ENCODE measurements at places on chromosomes 12 and 14.
A peak's percentile ranks its signal among the peaks of the same experiment; 100 is the strongest.

- no peak for DNase-seq
These were observed 54.5 kb downstream of the APAF1 start for GRCh38 chr12:98699586-98699985.

GRCh38 chr12:90519285-90519684 lies 435.7 kb downstream of the CCER1 start:
- no peak for DNase-seq

- no peak for DNase-seq
These were observed 346.2 kb upstream of the STXBP6 start for GRCh38 chr14:25396128-25396527.

- DNase-seq: no peak
These were observed 68.0 kb upstream of the MAX start for GRCh38 chr14:65170318-65170717.

DNA sequence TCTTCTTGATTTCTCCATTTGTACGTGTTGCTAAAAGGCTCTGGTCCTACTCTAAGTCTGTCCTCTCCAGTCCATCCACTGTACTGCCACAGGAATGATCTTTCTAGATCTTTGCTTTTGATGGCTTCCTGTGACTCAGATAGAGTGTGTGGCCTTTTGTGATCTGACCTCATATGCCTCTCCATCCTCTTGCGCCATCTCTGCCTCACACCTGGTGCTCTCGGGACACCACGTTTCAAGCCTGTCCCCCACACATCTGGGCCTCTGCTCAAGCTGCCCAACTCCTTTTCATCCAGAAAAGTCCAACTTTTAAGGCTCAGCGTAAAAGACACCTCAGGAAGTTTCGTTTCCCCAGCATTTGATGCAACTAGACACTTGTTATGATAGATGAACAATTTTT lies 39.0 kb downstream of the DCAF4 start:
- DNase-seq: no peak

GRCh38 chr14:86915406-86915805 lies 1077.6 kb downstream of the GALC start:
- no peak for DNase-seq

DNA sequence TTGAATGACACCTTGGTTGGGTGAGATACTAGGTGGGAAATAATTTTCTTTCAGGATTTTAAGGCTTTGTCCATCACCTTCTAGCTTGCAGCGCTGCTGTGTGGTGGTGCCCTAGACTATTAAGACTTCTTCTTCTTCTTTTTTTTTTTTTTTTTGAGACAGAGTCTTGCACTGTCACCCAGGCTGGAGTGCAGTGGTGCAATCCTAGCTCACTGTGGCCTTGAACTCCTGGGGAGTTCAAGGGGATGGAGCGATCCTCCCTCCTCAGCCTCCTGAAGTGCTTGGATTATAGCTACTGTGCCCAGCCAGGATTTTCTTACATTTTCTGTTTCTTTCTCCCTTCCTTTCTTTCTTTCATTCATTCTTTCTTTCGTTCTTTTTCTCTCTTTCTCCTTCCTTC lies 10.3 kb upstream of the MTA1 start:
- DNase-seq: no peak

- DNase-seq: no peak
These were observed 41.9 kb downstream of the BEGAIN start for GRCh38 chr14:100545359-100545758.

GRCh38 chr12:68240975-68241374 lies 12.4 kb downstream of the IL22 start:
- DNase-seq: peak; percentile 66

DNA sequence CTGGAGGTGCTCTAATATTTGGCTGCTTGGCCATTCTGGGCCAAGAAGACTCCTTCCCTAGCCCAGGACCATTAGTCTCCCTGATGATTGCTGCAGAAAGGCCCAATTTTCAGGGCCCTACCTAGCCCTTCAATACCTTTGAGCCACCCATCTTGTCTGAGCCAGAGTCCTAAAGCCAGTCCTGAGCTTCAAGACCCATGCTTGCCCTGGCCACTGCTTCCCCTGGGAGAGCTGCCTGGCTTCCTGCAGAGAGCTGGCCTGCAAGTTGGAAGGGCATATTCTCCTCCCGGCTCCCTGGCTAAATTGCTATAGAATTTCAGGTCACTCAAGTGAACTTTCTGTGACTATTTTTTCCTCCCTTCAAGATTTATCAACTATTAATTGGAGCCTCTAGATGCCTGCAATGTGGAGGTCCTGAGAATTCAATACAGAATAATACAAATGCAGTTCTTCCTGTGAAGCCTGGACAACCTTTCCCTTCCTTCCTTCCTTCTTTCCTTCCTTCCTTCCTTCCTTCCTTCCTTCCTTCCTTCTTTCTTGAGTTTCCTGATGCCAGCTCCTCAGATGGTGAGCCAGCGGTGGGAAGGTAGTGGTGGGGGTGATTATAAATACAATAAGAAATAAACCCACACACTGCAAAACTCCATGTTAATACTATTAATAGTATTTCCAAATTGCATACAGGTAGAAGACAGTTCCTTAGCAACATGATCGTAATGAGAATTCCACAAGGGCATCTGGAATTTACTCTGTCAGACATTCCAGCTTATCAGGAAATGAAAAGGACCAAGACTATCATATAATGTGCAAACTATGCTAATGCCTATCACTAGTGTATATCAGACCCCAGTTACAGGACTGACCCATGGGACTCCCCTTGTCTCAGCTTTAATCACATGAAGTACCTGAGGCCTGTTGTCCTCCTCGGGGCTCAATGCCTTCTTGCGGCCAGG lies 108.1 kb downstream of the ZFP36L1 start:
- DNase-seq: no peak

DNA sequence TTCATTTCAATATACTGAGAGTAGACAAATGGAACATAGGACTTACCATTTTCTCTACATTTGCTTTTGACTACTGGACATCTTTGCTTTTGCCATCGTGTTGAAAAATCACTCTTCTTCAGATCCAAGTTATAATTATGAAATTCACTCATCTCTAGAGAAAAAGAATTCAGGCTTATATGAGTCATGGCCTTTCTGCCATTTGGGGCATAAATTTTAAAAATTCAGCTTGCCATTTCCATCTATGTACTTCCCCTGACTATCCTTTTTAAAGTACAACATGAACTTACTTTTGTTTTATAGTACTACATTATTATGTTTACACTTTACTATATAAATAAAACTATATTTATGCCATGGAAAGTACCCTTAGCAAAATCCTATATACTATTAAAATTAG lies 3.0 kb downstream of the KLRK1 start:
- no peak for DNase-seq

DNA sequence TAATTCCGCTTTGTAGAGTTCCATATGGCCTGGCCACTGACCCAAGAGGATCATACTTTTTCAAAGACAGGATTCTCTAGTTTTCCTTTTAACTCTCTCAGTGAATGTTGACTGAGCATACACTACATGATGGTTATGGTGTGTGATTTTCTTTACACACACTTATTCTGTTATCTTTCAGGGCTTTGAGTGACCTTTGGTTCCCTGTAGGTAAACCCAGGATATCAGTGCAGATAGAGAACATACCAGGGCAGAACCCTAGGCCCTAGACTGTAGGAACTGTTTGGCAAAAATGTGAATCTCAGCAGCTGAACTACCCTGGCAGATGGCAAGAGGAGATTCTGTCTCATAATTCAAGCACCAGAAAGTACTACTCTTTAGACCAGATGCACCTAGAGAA lies 159.6 kb downstream of the KCNA5 start:
- DNase-seq: no peak

GRCh38 chr14:98937021-98937420 lies 335.0 kb downstream of the BCL11B start:
- DNase-seq: no peak
